ENCODE measurements at places on chromosomes 3 and 15.

DNA sequence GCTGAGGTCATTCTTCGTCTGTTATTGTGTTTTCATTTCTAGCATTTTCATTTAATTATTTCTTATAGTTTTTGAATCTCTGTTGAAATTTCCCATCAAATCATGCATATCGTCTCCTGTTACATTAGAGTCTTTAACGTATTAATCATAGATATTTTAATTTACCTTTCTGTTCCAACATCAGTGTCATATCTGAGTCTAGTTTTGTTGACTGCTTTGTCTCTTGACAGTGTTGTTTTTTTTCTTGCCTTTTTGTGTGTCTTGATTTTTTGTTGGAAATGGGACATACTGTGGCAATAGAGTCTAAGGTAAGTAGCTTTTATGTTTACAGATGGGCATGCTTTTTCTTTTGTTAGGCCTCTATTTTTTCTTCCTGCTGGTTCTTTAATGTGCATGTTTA is 286.8 kb upstream of the THRB start:
- DNase-seq = no peak

GRCh38 chr15:81133782-81134461 is at the start of gene CFAP161:
TSS of gene CFAP161 (plus strand) at chr15:81134270. CDS start at chr15:81134330, 60 bp downstream.
- peak; percentile 27 for DNase-seq

DNA sequence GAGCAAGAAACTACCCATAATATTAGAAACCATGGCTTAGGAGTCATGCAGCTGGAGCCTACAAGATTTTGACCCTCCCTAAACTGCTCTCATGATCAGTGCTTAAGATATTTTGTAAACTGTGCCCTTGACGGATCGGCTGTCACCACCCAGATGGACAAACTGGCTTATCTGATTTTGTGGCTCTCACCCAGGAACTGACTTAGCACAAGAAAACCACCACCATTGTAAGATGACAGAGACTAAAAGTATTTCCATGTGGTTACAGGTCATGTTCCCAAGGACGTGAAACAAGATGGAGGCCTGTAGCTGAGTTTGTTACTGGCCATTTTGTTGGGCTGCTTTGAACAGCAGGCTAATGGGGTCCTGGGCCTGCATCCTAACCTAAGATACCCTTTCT is 940.9 kb downstream of the OTOL1 start:
- DNase-seq = no peak

GRCh38 chr3:162704799-162705385 is 1208.3 kb downstream of the OTOL1 start:
- DNase-seq = no peak

DNA sequence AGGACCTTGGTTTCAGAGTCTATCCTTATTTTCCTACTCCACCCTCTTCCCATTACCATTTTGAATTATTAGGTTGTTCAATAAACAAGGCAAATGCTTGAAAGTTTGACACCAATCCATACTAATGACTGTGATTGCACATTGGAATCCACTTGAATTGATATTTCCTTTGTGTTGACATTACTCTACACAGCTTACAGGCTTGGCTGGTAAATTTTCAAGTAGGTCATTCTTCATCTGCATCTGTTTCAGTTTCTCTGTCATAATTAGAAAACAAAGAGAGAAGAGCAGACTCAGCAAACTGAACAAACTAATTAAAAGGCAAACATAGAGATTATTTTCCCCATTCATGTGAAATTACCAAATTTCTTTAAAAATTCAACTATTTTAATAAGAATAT is 732.9 kb upstream of the BCHE start:
- no peak for DNase-seq

DNA sequence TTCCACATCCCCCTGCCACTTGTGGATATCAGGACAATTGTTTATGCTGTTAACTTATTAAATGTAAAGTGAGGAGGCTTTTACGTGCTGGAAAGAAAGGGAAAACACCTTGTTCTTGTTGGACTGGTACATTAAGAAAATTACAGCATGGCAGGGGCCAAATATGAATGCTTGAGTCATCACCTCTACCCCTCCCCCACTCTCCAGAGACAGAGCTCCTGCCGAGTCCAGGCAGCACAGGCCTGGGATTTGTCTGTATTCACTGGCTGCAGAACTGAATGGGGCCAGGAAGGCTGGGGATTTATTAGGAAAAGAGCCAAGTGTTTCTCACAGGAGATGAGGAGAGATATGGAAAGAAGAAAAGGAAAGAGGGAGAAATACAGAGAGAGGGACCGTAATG is 308.9 kb downstream of the EPHB1 start:
- no peak for DNase-seq

DNA sequence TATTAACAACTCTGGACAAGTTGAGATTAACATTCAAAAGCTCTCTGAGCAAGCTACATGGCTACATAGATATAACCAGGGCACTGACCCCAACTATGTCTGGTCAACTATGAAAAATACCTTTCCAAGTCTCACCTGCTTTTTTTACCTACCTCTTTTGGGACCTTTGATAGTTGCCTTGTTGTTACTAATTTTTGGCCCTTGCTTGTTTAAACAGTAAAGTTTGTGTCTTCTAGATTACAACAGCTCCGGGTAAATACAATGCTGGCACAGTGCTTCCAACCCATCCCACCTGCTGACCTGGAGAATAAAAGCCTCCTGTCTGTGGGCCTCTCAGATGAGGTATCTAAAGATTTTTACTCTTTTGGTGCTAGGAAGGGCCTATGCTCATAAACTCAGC is 1036.6 kb downstream of the NAALADL2 start:
- DNase-seq = no peak

DNA sequence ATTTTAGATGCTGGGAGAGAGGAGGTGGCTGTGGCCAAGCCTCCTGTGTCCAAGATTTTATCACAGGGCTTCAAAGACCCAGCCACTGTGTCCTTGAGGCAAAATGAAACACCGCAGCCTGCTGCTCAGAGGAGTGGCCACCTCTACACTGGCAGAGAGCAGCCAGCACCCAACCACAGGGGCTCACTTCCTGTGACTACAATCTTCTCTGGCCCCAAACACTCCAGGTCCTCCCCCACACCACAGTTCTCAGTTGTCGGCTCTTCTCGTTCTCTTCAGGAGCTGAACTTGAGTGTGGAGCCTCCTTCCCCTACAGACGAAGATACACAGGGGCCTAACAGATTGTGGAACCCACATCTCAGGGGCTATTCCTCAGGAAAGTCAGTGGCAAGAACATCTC is 45.6 kb downstream of the CDAN1 start:
- DNase-seq = no peak

DNA sequence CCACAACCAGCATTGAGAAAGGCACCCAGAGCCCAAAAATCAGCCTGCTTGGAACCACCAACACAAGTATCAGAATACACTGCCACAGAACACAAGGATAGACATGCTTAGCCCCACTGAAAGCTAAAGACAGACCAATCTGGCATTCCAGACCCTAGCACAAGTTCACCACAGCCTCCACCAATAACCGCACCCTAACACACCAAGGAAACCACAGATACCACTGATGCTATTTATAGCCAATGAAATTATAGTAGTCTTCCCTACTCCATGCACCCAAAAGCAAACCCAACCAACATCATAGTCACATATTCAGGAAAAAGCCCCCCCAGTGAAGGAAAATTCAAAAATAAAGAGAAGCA is 83.9 kb upstream of the STT3B start:
- DNase-seq = no peak

DNA sequence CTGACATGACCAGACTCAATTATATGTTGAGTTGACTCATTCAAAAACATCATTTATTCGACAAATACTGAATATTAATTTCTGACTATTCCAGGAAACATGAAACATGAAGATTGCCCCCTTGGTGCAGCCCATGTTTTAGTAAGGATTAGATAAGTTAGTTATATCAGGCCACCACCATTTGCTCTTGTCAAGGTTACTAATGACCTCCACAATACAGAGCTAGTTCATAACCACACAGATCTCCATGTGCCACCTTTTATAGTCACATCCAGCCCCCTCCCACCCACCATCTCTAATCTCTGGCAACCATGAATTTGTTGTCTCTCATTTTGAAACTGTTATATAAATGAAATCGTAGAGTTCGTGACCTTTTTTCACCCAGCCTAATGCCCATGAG is 15.7 kb downstream of the KLHL18 start:
- DNase-seq = no peak

- DNase-seq = no peak
Measured at GRCh38 chr3:12560505-12561190, 3.8 kb downstream of the MKRN2 start.

- no peak for DNase-seq
Measured at GRCh38 chr3:81829937-81830336, 68.5 kb upstream of the GBE1 start.

DNA sequence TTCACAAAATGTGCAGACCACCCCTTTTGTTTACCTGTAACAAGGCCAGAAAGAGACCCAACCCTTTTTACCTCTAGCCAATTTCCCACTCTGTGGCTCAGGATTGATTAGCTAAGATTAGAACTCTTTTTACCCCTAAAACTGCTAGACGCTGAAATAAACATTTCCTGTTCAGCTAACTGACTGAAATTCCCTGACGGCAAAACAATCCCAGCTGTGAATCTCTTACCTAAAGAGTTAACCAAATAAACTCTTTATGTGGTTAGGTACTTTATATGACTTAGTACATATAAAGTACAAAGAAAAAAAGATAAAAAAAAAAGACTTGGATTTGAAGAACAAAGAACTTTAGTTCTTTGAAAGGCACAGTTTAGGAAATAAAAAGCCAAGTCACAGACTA is 988.7 kb downstream of the FHIT start:
- DNase-seq = no peak

- no peak for DNase-seq
Measured at GRCh38 chr15:63481105-63481810, 23.1 kb upstream of the USP3 start.

DNA sequence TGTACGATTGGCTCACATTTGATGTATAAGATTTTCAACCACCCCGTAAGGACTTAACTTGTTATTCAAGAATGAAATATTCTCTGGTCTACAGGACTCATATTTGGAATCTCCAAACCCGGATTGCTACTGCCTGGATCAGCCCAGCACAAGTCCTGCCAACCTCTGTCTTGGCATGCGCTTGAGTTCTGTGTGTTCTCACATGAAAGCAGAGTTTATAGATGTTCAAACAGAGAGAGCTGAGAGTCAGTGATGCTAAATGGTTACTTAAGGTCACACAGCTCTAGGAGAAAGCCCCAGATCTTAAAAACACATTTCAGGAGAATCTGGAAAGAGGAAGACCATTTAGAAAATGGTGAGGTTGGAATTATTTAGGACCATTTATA is 268.0 kb upstream of the TBL1XR1 start:
- DNase-seq = no peak

DNA sequence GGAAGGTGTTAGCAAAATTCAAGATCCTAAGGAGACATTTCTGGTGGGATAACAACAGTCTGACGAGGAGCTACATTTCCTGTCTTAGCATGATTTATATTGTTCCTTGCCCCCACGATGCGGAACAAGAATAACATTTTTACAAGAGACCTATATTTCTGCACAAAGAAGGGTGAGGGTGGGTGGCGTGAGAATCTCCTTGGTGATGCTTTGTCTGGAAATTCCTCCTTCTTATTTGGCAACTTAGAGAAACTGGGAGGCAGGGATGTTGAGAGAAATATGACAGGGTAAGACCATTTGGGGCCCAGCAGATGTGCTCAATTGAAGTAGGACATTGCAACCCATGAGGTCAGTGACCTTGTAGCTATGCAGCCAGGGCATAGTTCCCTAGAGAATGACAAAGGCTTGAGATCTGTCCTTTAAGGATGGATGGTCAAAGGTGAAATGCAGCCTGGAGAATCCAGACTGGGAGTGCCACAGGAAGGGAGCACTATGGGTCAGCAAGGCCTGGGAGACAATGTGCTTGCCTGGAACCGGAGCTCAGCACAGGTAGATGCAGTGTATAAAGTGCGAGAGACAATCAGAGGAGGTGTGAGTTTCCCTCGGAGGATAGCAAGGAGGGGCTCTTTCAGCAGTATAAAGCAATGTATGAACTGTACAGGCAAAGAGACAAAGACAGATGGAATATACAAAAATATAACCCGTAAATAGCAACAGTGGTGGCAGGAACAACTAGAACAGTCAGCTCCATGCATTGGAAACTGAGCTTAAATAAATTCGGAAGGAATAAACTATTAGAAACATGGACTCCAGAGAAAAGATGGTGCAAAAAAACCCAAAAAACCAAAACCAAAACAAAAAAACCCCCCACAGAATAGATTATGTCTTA is 317.6 kb upstream of the TBL1XR1 start:
- no peak for DNase-seq

DNA sequence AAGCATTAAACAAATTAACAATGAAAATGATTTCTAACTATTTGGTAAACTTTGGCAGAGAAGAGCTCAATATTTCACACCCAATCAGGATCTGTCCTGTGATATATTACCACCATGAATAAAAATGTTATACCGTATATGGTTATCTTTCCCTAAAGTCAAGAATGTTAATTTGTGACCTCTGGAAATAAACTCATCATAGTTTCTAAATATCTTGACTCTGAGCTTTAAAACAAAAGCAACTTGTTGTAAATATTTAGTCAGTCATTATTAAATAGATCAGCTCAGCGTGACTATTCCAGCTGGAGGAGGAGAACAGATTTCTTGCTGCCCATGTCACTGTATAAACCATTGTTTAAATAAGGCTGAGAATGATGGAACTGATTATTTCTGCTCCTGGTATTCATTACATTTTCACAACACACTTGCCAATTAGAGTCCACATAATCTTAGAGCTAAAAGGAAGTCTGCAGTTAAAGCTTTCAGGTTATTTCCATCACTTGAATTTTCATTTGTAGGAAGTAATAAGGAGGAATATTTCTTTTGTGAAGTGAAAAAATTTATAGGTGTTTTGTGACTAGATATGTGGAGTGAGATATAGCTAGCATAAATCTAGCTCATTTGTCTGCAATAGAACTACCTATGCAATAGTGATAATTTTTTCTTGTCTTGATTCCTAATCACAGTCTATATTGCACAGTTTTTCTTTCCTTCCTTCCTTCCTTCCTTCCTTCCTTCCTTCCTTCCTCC is 106.5 kb upstream of the P2RY1 start:
- DNase-seq = no peak

DNA sequence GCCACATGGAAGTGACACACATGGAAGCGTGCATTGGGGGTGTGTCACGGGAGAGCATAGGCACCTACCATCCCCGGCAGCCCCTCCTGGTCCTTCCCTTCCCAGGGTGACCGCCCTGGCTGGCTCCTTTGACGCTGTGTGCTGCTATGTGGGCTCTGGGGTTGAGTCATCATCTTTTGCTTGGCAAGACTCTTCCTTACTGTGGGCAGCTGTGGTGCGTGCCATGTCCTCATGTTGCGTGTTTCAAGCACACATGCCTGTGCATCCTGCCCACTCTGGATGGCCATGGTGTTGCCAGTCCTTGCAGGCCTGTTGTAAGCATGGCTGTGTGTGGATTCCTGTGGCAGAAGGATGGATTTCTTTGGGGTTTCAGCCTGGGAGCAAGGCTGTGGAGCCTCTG is 14.0 kb downstream of the PLXNA1 start:
- no peak for DNase-seq

DNA sequence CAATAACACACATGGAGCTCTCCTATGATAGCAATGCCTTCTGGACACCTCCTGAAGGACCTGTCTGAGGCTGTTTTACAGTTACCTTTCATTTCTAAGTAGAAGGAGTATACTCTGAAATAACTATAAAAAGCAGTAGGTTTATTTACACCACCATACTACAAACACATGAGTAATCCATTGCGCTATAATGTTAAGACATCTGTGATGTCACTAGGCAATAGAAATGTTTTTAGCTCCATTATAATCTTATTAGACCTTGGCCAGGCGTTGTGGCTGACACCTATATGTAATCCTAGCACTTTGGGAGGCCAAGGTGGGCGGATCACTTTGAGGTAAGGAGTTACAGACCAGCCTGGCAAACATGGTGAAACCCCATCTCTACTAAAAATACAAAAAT is 24.7 kb downstream of the PXK start:
- DNase-seq = no peak
